ENCODE measurements at places on chromosomes 12 and 14.

DNA sequence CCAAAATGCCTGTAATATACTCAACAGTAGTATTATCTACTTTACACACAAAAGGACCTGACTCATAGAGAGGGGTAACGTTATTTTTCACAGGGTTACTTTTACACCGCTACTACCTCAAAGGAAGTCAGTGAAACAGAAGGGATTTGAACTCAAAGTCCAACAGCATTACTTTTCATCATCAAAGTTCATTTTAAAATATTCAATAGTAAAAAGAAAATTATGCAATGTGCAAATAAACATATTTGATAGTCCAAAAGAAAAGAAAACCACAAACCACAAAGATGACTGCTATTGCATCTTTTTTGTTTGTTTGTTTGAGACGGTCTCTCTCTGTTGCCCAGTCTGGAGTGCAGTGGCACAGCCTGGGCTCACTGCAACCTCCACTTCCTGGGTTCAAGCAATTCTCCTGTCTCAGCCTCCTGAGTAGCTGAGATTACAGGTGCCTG, 15.5 kb downstream of the KIF21A start:
- no peaks in the 10 kb centered on the region for H3K4me1 ChIP-seq
- H3K4me3 ChIP-seq, result no peak overlapping the region
- H3K27ac ChIP-seq, result no peak overlapping the region
- no peaks in the 10 kb centered on the region for H3K27me3 ChIP-seq
- DNase-seq, result no peak

- H3K36me3 ChIP-seq, result no peaks in the 10 kb centered on the region
- H3K27ac ChIP-seq, result no peak overlapping the region
- peaks cover 46% of the 10 kb centered on the region for H3K4me1 ChIP-seq
- H3K27me3 ChIP-seq, result peaks cover 29% of the 10 kb centered on the region
These were observed 2.5 kb upstream of the RFLNA start for GRCh38 chr12:124292385-124292784.

DNA sequence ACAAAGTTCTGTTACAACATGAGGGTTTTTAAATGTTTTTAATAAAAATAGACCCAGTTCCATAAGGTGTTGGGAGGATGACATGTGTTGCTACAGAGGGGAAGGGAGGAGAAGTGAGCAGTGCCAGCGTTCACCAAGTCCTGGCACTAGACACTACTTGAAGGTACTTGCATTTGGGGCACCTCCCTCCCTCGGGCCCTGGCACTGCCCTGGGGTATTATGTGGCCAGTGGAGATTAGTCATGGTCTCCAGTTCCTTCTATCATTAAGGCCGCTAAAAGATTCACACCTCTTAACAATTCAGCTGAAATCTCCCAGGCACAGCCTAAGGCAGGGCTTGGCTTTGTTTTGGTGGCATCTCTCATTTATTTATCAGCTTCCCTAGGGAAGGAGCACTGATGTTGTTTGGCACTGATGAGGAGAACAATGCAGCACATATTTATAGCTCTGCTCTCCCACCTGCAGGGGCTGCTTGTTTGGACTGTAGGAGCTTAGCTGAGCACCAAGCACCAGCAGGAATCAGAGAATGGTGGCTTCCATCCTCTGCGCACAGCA, 155.5 kb upstream of the NTF3 start:
- no peak for DNase-seq
- H3K27me3 ChIP-seq, result no peaks in the 10 kb centered on the region
- H3K4me1 ChIP-seq, result no peaks in the 10 kb centered on the region

DNA sequence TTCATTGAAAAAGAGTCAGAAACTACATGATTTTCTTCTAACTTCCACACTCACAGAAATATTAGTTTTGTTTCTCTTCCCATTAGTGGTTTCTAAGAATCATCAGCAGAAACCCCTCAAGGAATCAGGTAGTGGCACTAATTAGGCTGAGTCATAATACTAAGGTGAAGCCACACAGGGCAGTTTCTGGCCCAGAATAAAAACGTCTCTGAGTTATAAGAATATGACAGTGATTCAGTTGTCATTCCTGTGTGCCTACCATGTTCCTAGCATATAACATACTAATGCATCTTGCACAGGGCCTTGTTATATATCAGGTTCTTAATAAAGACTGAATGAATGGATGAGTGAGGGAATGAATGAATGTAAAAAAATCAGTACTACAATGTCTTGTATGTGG, 206.0 kb upstream of the PLEKHG7 start:
- H3K4me3 ChIP-seq, result no peak overlapping the region
- no peak overlapping the region for H3K27ac ChIP-seq
- H3K4me1 ChIP-seq, result no peaks in the 10 kb centered on the region
- no peaks in the 10 kb centered on the region for H3K27me3 ChIP-seq
- DNase-seq, result no peak

DNA sequence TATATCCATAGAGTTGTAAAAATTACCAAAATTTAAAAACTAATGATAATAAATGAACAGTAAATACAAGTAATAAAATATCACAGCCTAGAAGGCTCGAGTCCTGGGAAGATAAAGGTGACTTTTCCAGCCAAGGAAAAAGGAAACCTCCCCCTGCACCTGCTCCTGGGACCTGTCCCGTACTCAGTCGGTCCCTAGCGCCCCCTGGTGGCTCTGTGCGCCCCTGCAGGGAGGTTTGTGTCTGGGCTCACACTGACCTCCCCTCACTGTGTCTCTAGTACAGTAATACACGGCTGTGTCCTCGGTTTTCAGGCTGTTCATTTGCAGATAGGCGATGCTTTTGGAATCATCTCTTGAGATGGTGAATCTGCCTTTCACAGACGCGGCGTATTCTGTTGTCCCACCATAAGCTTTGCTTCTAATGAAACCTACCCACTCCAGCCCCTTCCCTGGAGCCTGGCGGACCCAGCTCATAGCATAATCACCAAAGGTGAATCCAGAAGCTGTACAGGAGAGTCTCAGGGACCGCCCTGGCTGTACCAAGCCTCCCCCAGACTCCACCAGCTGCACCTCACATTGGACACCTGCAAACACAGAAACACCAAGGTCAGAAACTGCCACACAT, 1030.4 kb downstream of the TMEM121 start:
- H3K27me3 ChIP-seq, result no peaks in the 10 kb centered on the region
- peak; percentile 4 for DNase-seq
- no peak overlapping the region for H3K4me3 ChIP-seq
- no peak overlapping the region for H3K27ac ChIP-seq
- H3K36me3 ChIP-seq, result no peaks in the 10 kb centered on the region

GRCh38 chr12:47244835-47245234, 165.1 kb upstream of the AMIGO2 start:
- H3K4me3 ChIP-seq, result no peak overlapping the region
- no peaks in the 10 kb centered on the region for H3K36me3 ChIP-seq
- no peak overlapping the region for H3K27ac ChIP-seq

All from stomach (tissue), 19 donors.